ENCODE measurements at places on chromosomes 11 and 22.

- no peak for DNase-seq
These were observed 329.6 kb upstream of the B3GAT1 start for GRCh38 chr11:134741453-134742223.

DNA sequence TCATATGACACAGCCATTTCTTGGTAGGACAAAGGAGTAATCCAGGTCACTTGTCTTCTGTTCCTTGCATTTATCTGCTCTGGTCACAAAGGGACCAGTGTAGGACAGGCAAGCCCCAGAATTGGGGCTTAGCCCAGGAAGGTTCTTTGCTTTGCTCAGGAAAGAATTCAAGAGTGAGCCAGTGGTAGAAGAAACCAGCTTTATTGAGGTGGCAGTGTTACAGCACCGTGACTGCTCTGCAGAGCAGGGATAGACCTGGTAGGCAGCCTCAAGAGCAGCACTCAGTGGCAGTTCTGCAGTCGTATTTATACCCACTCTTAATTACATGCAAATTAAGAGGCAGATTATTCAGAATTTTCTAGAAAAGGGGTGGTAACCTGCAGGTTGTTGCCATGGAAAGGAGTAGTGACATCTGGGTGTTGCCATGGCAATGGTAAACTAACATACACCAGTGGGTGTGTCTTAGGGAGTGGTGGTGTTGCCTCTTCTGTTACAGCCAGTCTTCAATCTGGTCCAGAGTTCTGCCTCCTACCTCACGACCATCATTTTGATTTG is 84.9 kb upstream of the RAB1B start:
- no peak for DNase-seq

DNA sequence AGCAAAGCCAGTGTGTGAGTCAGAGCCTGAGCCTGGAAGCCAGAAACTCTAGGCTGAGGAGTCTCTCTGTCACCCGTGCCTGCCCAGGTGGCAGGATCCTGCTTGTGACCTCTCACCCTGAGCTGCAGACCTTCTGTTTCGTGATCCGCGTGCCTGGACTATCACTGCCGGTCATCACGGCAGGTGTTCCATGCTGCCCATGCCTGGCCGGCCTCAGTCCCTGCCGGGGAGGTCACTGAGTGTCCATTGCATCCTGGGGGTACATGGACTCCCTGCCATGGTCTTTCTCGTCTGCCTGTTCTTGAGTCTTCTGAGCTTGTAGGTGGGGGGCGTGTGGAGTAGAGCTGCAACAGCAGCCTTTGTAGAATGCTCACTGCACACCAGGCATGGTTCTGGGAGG is 1032.4 kb downstream of the TBC1D22A start:
- DNase-seq: no peak

- DNase-seq: no peak
These were observed 348.9 kb upstream of the NCAM1 start for GRCh38 chr11:112612250-112612849.

DNA sequence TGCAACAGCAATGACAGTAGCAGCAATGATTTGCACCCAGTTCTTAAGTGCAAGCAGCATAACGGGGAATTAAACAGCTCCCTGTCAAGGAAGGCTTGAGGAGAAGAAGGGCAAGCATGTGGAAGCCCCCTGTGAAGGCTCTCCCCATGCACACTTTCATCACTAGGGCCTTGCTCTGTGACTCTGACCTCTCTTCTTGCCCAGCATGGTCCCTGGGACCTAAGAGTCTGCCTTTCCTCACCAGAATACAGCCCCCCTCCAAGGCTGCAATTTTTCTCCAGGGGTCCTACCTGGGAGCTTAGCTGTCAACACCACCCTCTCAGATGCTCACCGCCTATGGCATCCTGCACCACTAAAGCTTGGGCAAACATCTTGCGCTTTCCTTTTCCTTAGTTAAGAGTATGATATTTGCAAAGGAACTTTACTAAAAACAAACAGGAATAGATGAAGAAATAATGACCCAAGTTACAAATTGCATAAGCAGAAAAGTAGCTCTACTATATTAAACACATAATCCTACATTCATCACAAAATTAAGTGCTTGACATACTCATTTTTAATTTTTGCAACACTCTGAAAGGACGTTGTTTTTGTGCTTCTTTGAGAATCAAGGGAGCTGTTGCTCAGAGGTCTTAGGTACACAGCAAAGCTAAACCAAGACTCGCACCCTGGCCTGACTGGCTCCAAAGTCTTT is 187.6 kb downstream of the ADAMTS15 start:
- no peak for DNase-seq

DNA sequence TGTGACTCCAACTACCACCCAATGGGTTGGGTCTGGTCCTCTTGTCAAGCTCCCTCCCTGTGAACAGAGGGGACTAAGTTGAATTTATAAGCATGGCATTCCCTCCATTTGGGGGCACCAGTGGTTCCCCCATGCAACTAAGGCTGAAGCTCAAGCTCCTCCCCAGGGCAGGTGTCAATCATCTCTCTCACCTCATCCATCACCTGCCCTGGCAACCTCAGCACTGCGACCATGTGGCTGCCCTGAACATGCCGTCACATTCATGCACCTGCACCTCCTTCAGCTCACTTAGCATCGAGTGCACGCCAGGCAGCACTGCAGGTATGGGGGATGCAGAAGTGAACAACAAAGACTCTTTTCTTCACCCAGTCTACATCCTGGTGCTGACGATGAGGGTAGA is 799.3 kb downstream of the TBC1D22A start:
- DNase-seq: no peak

DNA sequence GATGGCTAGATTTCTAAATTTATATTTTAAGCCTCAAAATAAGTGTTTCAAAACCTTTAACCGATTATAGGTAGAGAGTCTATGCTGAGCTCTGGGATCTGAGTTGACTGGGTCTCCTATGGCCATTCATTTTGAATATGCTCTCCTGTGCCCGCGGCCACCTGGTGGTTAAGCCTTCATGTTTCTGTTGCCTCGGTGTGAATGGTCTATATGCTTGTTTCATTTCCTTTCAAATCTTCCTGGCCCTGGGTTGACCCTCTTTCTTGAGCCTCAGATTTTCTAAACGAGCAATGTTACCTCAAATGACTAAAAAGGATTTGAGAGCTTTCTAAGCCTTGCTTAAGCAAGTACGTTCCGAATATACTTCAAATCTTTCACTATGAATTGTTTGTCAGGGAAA is 789.4 kb upstream of the KIRREL3 start:
- DNase-seq: no peak

DNA sequence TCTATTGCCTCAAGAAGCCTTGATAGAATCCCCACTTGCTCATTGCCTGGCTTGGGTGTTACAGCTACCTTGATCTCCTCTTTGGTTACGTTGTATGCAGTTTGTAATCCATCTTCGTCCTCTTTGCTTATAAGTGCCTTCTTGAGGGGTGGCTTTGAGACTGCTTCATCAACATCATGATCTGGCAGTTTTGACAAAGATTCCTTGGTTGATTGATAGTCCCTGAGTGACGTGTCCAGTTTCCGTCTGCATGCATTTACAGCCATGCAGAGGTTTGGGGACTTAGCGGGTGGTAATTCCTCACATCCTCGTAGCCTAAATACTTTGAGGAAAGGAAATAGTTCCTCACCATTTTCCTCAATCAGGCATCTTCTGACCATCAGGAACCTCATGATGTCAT is 23.1 kb downstream of the NEU3 start:
- no peak for DNase-seq

GRCh38 chr11:33248416-33248971 is 8.7 kb upstream of the HIPK3 start:
- DNase-seq: no peak

DNA sequence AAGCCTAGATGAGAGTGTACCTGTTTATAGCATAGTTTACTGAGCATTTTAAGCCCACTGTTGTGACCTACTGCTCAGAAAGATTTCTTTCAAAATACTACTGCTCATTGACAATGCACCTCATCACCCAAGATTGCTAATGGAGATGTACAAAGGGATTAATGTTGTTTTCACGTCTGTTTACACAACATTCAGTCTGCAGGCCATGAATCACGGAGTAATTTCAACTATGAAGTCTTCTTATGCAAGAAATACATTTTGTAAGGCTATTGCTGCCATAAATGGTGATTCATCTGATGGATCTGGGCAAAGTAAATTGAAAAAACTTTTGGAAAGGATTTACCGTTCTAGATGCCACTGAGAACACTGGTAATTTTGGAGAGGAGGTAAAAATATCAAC is 112.9 kb downstream of the KIF18A start:
- no peak for DNase-seq

DNA sequence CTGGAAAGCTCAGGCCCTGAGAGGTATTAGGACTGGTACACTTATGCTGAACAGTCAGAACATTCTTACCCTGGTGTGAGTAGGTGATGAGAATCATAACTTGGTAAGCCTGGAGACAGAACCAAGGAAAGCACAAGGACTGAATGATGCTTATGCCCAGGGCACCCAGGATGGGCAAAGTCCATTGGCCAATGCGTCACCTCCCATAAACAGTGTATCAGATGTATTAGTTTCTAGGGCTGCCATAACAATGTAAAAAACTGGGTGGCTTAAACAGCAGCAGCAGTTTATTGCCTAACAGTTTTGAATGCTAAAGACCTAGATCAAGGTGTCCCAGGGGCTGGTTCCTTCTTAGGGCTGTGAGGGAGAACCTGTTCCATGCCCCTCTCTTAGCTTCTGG is 107.0 kb downstream of the FAR1 start:
- DNase-seq: no peak

DNA sequence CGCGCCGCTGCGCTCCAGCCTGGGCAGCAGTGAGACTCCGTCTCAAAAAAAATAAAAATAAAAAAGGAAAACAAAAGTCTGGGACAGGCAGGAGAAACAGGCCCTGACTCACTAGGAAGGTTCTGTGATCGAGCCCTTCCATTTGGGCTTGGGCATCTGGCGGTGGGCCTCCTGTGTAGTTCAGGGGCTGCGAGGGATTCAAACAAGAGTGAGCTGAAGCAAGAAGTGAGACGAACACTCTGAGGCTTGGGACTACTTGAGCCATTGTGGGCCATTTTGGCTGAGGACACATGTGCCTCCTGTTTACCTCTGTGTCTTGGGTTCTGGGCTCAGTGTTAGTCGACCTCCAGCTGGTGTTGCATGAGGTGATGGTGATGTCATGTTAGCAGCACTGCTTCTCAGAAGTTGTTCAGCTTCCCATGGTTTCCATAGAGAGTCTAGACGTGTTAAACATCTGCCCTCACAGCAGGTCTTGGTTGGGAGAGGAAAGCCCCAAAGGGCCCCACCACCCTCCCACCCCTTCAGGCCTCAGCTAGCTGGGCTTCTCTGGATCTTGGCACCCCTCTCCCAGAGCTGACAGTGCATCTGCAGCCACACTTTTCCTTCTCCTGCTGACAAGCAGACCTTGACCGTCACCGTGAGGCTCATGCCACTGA is 57.8 kb downstream of the MED15 start:
- no peak for DNase-seq

- DNase-seq: no peak
These were observed 31.1 kb downstream of the TSPAN4 start for GRCh38 chr11:873706-874105.

- no peak for DNase-seq
These were observed 114.5 kb downstream of the TIMP3 start for GRCh38 chr22:32916025-32916424.

- DNase-seq: no peak
These were observed 99.8 kb downstream of the ZBTB16 start for GRCh38 chr11:114159320-114159719.

- no peak for DNase-seq
These were observed 454 bp downstream of the TMEM218 start for GRCh38 chr11:125111001-125111342.

- no peak for DNase-seq
These were observed 150.7 kb downstream of the BRD1 start for GRCh38 chr22:49676783-49677494.

DNA sequence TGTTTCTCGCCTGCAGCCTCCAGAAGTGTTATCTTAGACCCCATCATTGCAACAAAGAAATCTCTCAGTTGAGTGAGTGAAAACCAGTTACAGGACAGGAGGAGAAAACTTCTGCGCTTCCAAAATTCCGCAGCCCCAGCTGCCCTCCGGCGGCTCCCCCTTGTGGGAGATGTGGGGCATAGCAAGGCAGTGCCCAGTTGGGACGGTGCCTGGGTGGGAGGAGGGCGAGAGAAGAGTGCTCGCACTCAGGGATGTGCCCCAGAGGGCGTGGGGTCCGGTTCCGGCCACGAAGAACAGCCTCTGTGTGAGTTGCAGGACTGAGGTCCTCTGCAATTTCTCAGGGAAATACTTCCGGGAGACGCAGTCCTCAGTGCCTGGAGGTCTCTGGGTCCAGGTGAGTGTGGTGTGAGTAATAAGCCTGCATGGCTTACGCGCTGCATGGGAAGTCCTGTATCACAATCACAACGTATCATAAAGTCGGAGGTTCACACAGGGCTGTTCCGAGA is 87.0 kb upstream of the BLID start:
- no peak for DNase-seq

- DNase-seq: no peak
These were observed 785 bp upstream of the EFCAB6 start for GRCh38 chr22:43812890-43813289.

DNA sequence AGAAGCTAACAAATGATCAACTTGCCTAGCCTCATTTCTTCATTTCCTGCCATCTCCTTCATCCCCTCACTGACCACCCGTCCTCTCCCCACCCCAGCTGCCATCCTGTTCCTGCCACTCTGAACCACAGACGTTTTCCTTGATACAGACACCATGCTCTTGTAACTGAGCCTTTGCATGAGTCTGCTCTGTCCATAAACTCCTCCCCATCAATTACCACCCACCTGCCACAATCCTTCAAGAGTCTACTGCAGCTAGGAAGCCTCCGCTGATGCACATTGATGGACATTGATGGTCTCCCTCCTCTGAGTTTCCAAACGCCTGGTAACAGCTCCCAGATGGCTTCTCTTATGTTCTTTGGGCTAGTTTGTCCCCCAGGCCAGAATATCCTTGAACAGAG is 193.8 kb downstream of the DBX1 start:
- no peak for DNase-seq

GRCh38 chr22:37230673-37231405 is 13.2 kb downstream of the RAC2 start:
- no peak for DNase-seq

- peak; percentile 99 for DNase-seq
These were observed 34.3 kb downstream of the ETS1 start for GRCh38 chr11:128552783-128553661.

DNA sequence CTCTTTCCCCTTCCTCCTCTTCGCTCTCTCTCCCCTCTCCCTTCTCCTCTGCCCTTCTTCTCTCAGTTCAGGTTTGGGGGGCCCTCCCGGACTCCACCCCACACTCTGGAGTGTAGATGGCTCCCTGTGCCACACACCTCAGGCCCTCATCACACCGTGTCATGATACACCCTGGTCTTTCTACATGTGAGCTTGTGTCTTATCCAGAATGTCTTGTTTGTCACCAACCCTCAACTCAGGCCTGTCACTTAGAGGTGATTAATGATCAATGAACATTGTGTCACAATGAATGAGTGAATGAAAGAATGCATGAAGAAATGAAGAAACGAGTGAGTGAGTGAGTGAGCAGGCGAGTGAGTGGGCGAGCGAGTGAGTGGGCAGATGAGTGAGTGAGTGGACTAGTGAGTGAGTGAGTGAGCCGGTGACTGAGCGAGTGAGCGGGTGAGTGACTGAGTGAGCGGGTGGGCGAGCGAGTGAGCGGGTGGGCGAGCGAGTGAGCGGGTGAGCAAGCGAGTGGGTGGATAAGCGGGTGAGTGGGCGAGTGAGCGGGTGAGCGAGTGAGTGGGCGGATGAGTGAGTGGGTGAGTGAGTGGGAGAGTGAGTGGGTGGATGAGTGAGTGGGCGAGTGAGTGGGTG is 33.8 kb downstream of the CAPN1 start:
- no peak for DNase-seq

All from foreskin melanocyte (primary cell).